ENCODE measurements at places on chromosomes 3 and 15.
A peak's percentile ranks its signal among the peaks of the same experiment; 100 is the strongest.

- no peaks in the 10 kb centered on the region for H3K36me3 ChIP-seq
- no peak overlapping the region for H3K4me3 ChIP-seq
Observed at GRCh38 chr3:131976448-131976847, 58.4 kb downstream of the CPNE4 start.

DNA sequence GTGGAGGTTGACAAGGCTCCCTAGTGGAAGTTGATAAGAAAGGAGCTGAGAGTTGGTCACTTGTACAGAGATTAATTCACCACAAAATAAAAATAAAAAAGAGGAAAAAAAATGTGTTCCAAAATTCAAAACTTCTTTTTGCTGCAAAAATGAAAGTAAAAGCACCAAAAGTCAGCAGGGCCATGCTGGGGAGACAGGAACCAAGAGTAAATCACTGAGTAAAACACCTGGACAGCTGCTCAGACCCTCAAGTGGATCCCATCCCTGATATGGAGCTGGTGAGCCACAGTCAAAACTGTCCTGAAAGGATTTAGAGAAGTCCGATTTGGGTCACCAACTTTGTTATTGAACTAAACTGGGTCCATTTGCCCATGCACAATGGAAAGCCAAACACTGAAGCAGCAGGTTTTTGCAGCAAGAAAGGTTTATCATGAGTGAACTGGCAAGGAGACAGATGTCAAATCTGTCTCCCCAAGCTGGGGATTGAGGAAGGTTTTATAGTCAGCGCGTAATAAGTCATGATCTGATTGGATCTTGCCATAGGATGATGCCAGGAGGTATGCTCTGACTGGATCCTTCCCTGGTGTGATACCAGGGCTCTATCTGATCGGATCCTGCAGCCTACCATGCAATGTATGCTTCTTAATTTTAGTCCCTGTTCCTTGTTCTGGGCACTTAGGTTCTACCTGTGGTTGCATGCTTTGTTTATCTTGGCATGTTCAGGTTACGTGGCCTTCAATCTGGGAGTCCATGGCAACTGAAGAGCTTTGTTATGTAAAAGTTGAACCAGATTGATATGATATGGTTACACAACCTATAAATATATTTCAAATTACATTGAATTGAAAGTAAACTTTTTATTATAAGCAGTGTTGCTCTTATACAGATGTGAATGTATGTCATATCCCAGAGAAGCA lies 313.2 kb downstream of the POLQ start:
- H3K4me1 ChIP-seq: no peaks in the 10 kb centered on the region
- H3K36me3 ChIP-seq: no peaks in the 10 kb centered on the region
- H3K4me3 ChIP-seq: no peak overlapping the region
- DNase-seq: no peak
- no peaks in the 10 kb centered on the region for H3K27me3 ChIP-seq

DNA sequence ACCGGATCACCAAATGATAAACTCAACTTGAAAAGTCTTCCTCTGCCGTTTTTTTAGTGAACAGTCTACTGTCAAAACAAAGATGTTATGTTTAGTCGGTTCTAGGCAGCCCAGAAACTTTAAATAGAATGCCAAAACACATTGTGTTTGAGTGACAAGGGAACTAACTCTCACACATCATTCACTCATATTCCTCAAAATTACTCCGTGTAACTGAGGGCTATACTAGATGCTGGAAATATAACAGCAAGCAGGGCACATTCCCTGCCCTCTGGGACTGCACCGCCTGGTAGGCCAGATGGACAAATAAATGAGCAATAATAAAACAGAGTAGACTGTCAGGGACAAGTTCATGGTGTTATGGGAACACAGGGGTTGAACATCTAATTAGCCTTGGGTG lies 251.4 kb downstream of the MAGI1 start:
- no peaks in the 10 kb centered on the region for H3K4me1 ChIP-seq
- no peak for DNase-seq
- H3K36me3 ChIP-seq: no peaks in the 10 kb centered on the region
- H3K4me3 ChIP-seq: no peak overlapping the region
- H3K27ac ChIP-seq: peak overlapping the region; percentile 34
- no peaks in the 10 kb centered on the region for H3K27me3 ChIP-seq

GRCh38 chr3:125591116-125591760 lies 4.1 kb downstream of the OSBPL11 start:
- H3K4me1 ChIP-seq: peaks cover 45% of the 10 kb centered on the region
- no peak overlapping the region for H3K27ac ChIP-seq
- H3K27me3 ChIP-seq: no peaks in the 10 kb centered on the region

DNA sequence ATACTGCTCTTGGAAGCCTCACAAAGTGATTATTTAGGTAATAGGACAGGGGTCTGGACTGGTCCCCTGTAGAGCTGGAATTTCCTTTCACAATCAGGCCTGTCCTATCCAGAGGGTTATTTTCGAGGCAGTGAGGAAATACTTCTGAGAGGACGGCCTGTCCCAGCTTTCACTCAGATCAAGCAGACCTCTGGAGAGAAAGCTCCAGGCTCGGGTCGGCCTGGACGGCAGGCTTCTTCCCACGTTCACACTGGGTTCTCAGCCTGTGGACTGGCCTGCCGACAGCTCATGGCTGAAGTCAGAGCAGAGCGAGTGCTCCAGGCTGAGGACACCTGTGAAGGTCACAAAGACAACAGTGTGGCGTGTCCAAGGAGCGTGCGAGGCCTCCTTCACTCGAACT lies 405.3 kb downstream of the VPS13C start:
- DNase-seq: no peak
- no peak overlapping the region for H3K4me3 ChIP-seq
- H3K36me3 ChIP-seq: no peaks in the 10 kb centered on the region
- H3K27ac ChIP-seq: peak overlapping the region; percentile 52
- no peaks in the 10 kb centered on the region for H3K27me3 ChIP-seq
- H3K4me1 ChIP-seq: no peaks in the 10 kb centered on the region

Measured in upper lobe of left lung (tissue), 6 donors.